ENCODE measurements at places on chromosomes 16 and 17. TPM values are rescaled to one million over a fixed set of nuclear protein-coding genes. Genes with fewer than 3 reads are reported as not detected.

DNA sequence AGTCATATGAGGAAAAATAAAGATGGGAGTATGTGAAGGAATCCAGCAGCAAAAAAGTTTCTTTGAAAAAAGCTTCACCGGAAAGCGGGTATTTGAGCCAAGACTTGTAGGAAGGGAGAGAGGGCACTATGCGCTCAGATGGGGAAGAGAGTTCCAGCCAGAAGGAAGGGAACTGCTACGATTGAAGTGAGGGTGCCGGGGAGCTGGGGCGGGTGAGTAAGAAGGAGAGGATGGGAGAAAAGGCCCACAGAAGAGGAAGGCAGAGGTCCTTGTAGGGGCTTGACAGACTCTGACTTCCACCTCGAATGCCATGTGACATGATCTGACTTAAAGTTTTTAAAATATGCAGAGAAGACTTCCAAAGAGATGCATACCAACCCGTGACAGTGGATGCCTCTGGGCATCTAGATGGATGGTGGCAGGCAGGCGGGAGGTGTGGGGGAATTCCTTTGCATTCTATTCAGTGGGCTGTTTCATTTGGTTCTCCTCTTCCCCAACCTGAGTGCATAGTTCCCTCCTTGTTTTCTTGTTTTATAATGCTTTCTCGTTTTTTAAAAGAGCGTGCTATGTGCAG is 44.9 kb downstream of the CDRT4 start:
- DNase-seq = no peak

Gene MARCHF10
- polyA plus RNA-seq = 0.31 TPM

- DNase-seq = no peak
Measured at GRCh38 chr17:69732272-69732918, 317.9 kb downstream of the MAP2K6 start.

GRCh38 chr17:4553669-4554068 is 1.5 kb downstream of the MYBBP1A start:
- no peak for DNase-seq

DNA sequence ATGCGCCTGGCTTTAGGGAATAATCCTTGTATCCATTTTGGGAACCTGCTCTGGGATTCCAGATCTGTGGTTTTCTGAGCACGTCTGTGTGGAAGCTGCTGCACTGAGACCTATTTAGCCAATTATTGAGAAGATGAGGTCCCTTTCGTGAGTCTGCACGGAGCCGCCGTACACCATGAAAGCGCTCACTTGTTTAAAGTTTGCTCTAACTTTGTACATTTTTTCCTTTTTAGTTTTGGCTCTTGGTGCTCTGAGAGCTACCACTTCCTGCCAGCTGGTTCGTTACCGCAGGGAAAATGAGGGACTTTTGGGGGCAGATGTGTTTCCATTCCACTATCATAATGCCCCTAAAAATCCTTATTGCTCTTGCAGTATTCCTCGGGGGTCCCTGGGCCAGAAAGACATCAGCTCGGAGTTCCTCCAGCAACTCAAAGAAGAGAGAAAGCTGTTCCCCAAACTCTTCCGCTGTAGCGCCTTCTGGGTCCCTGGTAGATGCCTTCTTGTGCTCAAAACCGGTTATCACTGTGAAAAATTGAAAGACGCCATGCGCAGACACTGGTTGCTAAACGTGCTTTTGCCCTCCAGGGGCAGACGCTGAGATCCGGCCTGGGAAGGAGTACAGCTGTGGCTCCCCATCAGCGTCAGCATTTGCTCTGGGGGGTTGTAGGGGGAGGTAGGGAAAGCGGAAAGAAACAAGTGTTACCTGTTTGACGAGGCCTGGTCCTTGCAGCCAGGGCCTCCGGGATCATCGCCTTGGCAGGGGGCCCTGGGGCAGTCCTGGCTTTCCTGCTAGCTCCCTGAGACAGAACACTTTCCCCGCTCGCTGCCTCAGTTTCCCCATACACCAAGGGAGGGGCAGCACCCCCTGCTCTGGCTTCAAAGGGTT is 238.1 kb downstream of the MRTFB start:
- DNase-seq = no peak

Gene MATCAP1
- polyA plus RNA-seq = 112 TPM

Gene SEZ6
- polyA plus RNA-seq = 0.47 TPM

DNA sequence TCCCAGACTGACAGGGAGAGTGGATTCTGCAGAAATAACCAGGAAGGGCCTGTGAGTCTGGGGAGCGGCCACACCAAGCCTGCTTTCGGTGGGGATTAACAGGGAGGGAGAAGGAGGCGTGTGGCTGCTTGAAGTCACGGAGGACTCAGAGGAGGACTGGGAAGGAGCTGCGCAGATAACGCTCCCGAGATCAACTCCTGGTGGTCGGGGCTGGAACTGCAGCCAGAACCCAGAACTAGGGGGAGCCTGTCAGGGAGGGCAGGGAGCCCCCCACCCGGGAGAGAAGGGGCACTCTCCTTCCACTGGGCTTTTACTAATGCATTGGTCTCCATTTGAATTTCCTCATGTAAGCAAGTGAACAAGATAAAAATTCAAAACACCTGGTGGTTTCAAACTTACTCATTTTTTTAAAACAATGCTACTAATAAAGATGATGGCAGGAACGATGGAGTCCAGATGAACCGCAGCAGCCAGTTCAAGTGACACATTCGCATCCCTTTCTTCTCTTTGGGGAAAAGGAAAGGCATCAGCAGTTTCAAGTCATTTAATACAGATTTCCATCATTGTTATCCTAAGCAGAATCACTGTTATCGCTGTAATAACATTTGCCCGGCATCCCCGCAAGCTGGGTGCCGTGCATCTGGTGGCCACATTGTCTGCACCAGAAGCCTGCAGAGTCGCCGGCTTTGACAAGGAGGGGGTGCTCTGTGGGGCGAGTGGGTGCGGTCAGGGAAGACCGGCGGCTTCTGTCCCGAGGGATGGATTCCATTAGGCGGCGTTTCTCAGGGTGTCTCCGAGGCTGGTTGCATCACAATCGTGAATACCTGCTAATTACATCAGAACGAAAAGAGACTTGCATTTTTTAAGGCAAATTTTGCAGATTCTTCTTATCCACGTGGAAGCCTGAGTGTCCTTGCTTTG is 183.0 kb downstream of the FOXL1 start:
- DNase-seq = peak; percentile 51

- DNase-seq = peak; percentile 84
Measured at GRCh38 chr17:75524970-75525805, at the start of gene LLGL2. Gene LLGL2, plus strand, starts transcription at chr17:75525697. Its CDS starts 17,730 bp downstream, at chr17:75543427.

Gene RASD1
- polyA plus RNA-seq = 14.4 TPM

- no peak for DNase-seq
Measured at GRCh38 chr17:71726341-71726740, 394.5 kb upstream of the SOX9 start.

DNA sequence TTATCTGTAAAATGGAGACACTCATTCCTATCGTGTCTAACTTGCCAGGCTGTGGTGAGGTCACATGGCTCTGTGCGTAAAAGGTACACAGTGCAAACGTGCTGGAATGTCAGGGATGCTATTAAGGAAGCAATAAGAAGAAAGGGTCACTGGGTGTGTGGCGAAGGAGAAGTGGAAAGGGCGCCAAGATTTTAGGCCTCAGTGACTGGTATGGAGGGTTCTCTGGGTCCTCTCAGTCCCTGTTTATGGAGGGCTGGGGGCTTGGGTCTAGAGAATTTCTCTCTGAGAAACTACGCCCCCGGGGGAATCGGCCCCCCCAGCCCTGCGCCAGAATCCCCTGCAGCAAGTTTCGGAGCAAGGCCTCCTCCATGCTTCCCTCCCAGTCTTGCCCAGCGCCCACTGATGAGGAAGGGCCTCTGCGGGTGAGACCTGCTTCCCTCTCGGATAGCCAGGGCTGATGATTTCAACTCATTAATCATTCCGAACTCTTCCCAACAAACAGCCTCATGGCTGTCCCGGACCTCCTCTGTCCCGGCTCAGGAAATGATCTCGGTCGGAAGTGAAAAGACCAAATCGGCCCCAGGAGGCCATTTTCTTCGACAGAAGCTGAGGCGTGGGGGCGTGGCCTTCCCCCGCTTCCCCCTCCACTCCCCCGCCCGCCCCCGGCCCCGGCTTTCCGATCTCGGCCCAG is 1.2 kb upstream of the HEXIM1 start:
- DNase-seq = peak; percentile 84

Gene PPL
- polyA plus RNA-seq = 10.1 TPM

Gene CACNG5
- not detected for polyA plus RNA-seq

Gene CCL1
- not detected for polyA plus RNA-seq

DNA sequence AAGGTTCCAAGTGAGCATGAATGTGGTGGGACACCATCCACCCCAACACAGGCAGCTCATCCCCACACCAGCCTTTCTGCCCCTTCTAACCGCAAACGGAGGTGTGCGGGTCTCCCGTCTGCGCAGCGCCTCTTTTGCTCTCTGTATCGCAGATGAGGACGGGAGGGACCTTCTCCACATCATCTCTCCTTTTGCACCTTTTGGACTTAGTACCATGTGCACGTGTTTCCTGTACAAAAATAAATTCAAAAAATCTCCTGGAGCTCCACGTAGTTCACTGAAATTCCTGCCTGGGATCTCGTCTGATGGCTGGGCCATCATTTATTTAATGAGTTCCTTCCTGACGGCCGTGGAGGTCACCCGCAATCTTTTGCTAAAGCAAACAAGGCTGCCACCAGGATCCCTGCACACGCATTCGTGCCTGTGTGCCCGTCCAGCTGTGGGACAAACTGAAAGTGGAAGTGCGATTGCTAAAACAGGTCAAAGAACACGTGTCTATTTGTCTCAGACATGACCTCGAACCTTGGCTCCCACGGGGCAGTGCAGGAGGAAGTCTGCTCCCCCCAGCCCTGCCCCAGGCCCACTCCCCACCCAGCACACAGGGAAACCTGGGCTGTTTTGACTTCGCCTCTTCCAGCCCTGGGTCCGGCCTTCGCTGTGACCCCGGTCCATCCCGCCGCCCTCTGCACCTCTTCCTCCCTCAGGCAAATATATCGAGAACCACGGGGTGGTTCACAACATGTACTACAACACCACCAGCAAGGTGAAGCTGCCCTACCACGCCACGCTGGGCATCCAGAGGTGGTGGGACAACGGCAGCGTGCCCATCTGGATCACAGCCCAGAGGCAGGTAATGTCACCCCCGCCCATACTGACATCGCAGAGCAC is 2.3 kb downstream of the ENPP7 start:
- no peak for DNase-seq

DNA sequence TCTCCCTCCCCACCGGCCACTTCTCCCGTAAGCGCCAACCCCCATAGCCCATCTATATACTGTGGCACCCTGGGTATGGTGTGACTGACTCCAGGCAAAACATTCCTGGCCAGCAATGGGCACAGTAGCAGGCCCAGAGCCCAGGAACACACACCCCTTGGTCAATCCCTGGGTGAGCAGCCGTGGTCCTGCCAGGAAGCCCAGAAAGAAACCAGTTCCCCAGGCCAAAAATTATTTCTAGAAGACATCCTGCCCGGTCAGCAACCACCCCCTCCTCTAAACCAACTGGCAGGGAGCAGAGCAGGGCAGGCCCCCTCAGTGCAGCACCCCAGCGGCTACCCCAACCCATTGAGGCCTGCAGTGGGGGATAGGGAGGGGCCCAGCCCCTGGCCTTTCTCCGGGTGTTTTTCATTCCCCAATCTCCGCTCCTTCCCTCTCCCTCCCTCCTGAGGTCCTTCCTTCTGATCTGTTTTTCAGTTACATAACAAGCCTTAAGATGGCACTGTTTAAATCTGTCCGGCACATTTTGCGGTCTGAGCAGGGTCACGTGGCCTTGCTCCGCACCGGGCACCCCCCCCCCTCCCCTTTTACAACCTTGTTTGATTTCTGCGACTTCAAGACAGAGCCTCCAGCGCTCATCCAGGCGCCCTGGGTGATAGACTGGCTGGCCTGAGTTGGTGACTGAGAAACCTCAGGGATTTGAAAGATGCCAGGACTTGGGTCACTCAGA is 2.0 kb downstream of the NPTX1 start:
- peak; percentile 39 for DNase-seq

Gene SSTR5
- polyA plus RNA-seq = 0.17 TPM

DNA sequence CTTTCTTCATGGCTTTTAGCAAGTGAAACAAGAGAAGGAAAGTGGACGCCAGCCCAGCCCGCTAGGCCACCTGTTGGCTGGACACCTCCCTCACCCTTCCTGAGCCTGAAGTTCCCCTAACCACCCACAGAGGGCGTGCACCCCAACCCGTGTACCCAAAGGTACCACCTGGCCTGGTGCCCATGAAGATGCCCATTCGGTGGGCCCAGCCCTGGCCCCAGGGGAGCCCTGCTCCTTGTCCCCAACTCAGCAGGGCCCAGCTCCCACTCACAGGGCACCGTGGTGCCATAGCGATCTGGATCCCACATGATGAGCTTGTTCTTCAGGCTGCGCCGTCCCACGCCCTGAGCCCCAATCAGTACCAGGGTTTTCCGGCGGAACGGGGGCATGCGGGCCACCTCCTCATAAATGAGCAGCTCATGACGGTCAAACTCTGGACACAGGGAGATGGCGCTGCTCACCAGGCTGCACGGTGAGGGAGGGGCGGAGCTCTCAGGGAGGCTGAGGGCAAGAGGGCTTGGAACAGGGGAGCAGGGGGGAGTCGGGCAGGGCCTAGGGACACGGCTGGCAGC is 26.8 kb downstream of the MPP2 start:
- no peak for DNase-seq

DNA sequence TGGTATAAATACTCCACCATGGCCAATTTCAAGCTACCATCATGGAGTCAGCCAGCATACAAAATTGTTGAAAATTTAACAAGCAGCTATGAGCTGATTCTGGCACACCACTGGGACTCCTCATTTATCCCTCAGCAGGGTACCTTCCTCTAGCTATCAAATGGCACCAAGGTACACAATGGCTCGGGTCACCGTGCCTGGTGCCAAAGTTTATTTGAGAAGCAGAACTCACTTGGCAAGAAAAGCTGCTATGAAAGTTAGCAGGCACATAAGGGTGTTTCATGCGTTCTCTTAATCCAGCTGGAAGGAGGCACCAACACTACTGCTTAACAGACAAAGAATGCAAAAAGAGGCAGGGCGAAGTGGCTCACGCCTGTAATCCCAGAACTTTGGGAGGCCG is 51.6 kb downstream of the IKZF3 start:
- no peak for DNase-seq

GRCh38 chr16:49060728-49061127 is 220.9 kb downstream of the CBLN1 start:
- no peak for DNase-seq

DNA sequence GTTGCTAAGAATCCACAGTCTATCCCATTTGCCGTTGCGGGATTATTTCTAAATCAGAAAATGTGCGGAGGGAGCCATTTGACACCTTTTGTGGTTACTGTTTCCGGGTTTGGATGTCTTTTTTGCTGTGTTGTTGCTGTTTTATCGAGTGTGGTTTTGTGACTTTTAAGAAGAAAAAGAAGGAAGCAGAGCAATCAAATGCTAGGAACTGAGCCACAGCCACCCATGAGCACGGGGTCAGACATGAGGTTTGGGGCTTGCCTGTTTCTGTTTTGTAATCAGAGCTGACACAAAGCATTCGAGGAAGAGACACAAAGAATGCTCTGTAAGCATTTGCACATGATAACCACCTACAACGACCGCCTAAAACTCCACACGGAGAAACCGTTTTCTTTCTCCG is 53.1 kb upstream of the CHMP6 start:
- DNase-seq = no peak

GRCh38 chr16:66705790-66706505 is 9.4 kb upstream of the CMTM4 start:
- peak; percentile 34 for DNase-seq

Data from adrenal gland (tissue), 19 donors.